ENCODE measurements at places on chromosomes 11 and 22.

DNA sequence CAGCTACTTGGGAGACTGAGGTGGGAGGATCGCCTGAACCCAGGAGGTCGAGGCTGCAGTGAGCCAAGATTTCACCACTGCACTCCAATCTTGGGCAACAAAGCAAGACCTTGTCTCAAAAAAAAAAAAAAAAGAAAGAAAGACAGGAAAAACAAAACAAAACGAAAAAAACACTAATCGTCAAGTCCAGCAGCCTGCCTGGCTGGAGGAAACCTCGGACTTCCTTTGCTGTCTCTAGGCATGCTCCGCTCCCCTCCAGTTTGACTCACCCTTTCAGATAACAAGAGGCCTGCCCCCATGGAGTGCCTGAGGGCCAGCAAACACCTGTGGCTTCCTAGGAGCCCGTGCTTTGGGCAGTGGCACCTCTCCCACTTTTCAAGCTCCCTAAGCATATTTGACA is 28.8 kb upstream of the CHKA start:
- no peak for DNase-seq

DNA sequence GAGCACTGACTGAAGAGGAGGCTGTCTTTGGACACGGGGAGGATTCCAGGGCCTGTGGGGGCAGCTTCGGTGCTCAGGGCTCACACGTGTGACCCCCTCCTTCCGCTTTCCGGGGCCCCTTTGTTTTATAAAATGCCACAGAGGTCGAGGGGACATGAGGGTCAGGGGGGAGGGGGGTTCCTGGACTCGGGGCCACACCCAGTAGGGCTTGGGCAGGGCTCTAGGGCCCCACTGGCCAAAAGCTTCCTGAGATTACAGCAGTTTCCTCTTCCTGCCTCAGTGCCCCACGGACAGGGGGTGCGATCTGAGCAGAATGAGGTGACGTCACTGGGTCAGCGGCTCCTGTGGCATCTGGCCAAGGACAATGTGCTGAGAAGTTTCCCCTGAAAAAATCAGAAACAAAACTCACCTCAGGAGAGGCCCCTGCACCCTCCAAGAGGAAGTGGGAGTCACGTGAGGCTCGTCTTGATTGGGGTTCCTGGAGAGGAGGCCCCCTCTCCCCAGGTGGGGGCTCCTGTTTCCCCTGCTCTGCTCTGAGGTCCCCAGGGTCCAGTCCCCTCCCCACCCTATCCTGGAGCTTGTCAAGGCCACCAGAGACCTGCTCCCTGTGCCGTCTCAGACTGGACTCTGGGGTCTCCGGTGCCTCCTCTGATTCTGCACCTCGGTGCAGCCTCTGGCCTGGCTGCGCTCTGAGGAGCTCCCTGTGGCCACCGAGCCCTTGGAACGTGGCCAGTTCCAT is 6.4 kb upstream of the IFITM3 start:
- DNase-seq: peak; percentile 48

- DNase-seq: no peak
Measured at GRCh38 chr11:14480716-14481115, 18.9 kb downstream of the COPB1 start.

DNA sequence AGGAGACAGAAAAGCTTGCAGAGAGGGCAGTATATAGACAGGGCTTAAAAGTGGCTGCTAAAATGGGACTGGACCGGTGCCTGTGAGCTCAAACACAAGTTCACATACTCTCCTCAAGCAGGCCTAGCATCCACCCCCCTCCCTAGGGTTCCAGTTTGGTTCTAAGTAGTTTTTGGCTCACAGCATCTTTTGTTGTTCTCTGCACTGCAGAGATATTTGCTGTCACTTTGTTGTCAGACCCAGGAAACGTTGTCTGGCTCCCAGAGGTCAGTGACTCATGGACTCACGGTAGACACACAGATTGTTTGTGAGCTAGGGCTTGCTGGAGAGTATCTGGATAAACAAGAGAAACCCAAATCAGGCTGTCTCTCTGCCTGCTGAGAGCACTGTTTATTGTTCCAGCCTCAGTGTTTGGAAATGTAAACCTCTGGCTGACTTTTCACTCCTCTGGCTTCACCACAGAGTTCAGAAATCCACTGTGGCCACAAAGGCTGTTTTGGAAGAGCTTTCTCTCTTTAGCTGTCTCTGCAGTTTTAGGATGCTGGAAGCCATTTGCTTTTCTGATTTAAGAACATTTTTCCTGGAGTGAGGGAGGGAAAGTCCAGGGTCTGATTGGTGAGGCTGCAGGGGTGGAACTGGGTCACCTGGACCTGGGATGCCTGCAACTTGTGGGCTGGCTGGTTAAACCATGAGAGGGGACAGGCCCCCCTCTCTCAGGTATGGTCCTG is 303.7 kb upstream of the PLET1 start:
- DNase-seq: no peak

DNA sequence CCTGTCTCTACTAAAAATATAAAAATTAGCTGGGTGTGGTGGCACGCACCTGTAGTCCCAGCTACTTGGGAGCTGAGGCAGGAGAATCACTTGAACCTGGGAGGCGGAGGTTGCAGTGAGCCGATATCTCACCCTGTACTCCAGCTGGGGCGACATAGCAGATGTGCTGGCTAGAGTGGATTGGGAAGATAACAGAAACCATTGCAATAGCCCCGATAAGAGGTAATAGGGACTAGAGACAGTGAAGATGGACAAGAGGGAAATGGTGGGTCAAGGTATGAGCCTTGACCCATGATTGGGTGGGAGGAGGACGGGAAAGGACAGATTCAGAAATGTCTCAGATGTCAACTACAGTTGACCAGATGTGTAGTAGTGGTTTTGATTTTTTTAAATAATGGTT is 6.1 kb downstream of the SWAP70 start:
- no peak for DNase-seq

GRCh38 chr11:8775332-8775731 is 92.7 kb downstream of the RPL27A start:
- no peak for DNase-seq

GRCh38 chr11:132238331-132238866 is 868.0 kb downstream of the NTM start:
- no peak for DNase-seq

- DNase-seq: no peak
Measured at GRCh38 chr22:45869340-45869847, 107.6 kb downstream of the WNT7B start.

GRCh38 chr11:113287801-113288200 is 26.6 kb upstream of the TTC12 start:
- no peak for DNase-seq

GRCh38 chr11:28526406-28526751 is 418.2 kb downstream of the METTL15 start:
- no peak for DNase-seq

DNA sequence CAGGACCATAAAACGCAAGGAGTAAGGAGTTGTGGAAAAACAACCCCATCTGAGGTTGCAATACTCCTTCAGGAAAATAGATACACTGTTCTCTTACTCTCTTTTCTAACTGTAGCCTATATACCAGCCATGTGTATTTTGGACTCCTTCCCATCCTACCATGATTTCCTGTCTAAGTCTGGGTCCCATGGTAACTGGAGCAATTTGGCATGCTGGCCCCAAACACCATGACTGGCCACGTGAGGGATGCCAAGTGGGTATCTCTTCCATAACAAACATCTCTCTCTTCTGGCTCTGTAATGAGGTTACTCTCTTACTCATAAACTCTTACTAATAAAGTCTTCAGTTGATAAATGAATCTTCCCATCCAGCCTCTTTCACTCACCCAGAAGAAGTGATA is 26.5 kb downstream of the ABTB2 start:
- DNase-seq: no peak

DNA sequence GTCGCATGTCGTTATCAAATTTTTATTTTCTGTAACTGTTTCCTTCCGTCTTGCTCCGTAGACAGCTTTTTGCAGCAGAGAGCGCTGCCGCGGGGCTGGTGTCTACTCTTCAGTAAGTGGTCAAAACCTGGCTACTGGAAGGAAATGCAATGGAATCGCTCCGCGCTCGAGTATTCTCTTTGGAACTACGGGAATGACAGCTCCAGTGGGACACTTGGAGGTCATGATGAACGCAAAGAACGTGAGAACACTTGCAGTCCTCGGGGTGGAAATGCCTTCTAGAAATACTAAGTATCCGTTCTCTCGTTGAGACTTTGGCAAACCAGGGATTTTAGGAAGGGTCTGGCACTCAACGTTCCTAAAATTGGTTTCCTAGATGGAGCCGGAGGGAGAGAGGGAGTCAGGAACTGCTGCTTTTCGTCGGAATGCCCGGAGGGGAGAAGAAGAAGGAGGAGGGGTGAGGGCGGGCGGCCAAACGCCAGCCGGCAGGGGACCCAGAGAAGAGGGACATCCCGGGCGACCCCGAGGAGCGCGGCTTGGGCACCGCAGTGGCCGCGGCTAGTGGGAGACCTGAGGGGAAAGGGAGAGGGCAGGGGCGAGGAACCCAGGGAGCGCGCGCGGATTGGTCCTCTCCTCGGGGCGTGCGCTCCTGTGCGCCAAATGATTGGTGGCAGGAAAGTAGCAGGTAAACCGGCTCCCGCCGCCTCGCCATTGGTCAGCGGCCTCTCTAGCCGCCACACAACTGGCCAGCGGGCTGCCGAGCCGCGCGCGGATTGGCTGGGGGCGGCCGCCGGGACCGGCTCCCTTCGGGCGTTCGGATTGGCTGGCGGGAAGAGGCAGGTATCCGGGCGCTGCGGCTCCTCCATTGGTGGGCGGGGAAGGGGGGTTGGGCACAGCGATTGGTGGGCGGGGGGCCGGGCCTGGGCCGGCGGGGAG is 490 bp upstream of the BMAL1 start:
- DNase-seq: peak; percentile 96

DNA sequence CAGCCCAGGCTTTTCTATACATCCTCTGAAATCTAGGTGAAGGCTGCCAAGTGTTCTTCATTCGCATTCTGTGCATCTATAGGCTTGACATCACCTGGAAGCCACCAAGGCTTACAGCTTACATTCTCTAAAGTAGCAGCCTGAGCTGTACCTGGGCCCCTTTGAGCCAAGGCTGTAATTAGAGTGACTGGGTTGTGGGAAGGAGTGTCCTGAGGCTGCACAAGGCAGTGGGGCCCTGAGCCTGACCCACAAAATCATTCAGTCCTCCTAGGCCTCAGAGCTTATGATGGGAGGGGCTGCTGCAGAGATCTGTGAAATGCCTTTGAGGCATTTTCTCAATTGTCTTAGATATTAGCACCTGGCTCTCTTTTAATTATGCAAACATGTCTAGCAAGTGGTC is 33.0 kb upstream of the RDX start:
- no peak for DNase-seq

GRCh38 chr22:37996079-37996478 is 11.7 kb upstream of the SOX10 start:
- DNase-seq: no peak

DNA sequence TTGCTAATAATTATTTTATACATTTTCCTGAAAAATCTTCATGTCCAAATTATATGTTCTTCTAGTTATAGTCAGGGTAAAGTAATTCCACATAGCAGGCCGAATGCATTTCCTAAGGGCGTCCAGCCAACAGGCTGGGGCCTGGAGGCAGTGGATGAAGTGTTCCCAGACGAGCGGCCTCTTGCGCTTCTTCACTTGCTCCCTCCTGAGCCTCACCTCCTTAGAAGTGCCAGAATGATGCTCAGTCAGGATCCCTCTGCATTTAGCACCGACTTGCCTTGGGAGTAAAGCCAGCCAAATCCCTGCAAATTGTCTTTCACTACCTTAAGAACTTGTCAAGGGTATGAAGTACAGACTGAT is 1.5 kb downstream of the OLFML1 start:
- DNase-seq: no peak

- no peak for DNase-seq
Measured at GRCh38 chr11:65301491-65302329, 13.0 kb upstream of the CDC42EP2 start.

GRCh38 chr11:114197799-114198500 is 98.2 kb upstream of the NNMT start:
- no peak for DNase-seq

DNA sequence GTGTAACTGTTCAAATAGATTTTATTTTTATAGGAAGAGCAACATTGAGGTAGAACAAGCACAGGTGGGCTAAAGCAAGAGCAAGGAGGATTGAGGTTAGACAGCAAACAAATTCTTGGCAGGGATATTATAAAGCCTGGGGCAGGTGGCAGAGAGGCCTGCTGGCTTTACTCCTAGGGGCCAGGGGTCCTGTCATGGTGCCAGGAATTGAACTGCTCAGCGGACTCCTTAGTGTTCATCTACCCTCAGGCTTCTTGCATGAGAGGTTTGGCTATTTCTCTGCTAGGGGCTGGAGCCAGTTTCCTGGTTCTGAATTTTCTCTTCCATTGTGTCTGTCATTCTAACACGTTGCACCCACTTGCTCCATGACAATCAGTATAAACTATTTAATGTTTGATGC is 217.2 kb upstream of the NCAM1 start:
- no peak for DNase-seq

- DNase-seq: no peak
Measured at GRCh38 chr11:56331861-56332491, 13.9 kb upstream of the OR8K1 start.

DNA sequence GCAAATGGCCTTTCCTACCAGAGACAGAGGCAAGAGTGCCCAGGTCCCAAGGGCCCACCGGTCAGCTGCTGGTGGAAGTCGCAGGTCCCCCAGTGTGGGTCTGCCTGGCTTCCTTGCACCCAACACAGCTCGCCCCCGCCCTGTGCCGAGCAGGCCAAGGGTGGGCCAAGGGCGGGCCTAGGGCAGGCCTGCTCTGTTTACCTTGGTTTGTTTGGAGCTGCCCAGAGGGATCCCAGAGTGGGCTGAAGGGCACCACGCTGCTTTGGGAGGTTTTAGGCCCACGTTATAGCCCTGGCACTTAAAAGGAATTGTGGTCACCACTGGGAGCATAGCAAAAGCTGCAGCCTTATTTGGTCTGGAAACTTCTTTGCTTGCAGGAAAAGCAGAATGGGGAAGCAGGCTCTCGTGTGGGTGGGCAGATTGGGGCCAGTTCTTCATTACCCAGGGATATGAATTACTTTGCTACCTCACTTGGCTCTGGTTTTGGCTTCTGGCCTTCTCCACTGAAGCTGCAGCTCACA is 38.0 kb downstream of the MRGPRD start:
- DNase-seq: no peak

DNA sequence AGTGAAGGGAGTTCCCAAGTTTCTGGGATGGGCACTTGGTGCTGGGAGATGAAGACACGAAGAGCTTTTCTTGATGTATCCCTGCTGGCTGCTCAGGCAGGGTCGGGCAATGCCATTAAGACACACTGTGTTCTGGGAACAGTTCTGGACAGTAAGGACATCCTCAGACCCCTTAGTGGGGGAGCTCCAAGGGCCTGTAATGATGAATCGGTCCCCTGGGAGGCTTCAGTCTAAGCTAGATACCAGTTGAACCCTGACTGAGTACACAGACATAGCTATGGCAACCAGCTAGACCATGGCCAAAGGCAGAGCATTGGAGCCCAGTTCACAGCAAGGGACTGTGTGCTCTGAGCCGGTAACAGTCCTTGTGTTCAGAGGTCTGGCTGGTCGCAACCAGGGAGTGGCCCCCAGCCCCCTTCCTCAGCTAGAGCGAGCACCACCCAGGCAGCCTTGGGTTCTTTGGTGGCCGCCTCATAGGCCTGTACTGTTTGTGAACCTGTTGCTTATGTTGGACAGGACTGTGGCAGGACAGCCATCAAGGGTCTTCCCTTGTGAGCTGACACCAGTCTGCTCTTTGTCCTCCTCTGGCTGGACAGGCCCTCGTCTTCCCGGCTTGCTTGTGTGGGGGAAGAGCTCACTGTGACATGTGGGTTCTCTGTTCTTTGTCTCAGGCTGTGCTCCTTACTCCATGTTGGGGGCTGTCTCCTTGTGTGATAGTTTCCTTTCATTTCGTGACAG is 25.0 kb downstream of the MED15 start:
- no peak for DNase-seq
